C1 segment of cervical spinal cord (tissue), 14 donors: ENCODE measurements at places on chromosomes 16 and 17.

DNA sequence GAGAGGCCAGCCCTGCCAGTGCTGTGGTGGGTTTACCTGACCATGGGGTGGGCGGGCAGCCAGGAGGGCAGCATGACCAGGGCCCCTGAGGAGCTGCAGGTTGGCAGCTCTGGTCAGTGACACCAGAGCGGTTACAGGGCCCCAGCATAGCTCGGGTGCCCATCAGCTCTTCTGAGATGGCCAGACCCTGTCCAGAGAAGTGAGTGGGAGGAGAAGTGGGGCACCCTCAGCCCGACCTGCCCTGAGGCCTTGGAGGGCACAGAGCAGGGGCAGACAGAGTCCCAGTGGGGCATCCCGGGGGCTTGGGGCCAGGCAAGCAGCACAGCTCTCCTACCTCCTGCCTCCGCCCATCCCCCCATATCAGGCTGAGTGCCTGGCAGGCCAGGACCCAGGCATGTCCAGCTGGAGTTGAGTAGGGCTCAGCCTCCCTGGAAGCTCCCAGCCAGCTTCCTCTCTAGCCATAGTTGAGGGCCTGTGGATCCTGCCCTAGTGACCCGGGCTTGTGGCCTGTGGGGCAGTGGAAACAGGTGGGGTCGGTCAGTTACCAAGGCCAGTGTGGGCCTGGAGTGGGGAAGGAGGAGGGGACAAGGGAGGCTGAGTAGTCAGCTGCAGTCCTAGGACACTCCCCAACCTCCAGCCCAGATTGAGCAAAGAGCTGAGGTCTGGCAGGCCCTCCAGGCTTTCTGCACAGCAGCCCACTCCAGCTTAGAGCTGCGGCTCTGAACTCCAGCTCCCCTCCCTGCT lies 83.5 kb downstream of the AMFR start:
- DNase-seq = no peak

DNA sequence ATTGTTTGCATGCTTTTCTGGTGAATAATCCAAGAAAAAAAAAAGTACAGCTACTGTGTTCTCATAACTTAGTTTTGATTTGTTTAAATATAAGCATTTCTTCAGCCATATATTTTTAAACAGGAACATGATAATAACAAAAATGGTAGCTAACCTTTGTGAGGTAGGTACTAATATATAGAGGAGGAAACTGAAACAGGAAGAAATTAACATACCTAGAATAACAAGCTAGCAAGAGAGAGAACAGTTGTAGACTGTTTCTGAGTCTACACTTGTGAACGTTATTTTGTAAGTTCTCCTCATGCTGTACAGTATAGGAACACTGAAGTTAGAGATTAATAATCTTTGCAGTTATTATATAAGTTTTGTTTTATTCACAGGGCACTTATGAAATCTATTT lies 49.3 kb downstream of the NSRP1 start:
- no peak for DNase-seq

GRCh38 chr16:74666010-74666421 lies 661 bp downstream of the RFWD3 start:
- DNase-seq = no peak

GRCh38 chr16:18783430-18784341 lies 6.4 kb downstream of the RPS15A start:
- DNase-seq = no peak

DNA sequence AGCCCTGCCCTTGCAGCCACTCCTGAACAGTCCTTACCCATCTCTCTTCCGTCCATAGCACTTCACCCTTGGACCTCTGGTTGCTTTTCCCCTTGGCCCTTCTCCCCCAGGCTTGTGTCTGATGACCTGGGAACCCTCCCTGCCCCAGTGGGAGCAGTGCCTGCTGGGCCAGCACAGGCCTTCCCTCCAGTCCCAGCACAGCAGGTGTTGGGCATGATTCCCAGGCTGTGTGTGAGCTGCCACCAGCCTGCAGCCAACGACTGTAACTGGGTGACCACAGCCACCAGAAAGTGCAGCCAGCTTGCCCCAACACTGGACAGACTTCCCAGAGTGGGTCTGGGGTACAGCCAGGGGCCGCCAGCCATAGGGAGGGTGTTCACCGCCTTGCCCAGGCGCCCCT lies 30.0 kb downstream of the CRAMP1 start:
- DNase-seq = peak; percentile 54

GRCh38 chr17:66399441-66399840 lies 97.0 kb downstream of the PRKCA start:
- no peak for DNase-seq

GRCh38 chr17:17201907-17202306 lies 4.2 kb downstream of the PLD6 start:
- no peak for DNase-seq

DNA sequence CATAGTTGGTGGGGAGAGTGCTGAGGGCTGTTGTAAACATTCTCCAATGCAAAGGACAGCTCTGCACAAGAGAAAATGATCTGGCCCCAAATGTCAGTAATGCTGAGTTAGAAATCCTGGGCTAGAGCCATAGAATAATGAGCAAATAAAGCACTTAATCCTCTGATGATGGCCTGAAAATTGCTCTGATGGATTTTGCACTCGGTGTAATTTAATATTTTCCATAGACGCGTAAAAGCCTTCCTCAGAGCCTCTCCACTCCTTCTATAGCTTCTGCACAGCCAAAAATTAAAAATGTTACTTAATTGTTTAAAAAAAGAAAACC lies 23.7 kb downstream of the FAM20A start:
- DNase-seq = no peak

DNA sequence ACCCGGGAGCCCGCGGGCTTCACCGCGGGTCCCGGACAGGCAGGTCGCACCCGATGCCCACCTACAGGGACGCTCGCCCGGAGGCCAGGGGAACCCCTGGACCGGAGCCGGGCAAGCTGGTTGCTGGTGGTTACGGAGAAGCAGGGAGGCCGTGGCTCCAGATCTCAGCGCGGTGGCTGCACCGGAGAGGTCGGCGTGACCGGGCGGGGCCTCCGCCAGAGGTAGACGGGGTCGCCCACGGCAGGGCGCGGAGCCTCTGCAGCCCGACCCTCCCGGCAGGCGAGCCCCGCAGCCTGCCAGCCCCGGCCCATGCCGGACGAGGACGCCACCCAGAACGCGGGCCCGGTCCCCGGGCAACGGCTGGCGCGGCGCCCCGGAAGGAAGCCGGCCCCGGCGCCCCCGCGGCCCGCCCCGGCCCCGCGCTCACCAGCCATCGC lies 341 bp downstream of the PCYT2 start:
- DNase-seq = no peak

DNA sequence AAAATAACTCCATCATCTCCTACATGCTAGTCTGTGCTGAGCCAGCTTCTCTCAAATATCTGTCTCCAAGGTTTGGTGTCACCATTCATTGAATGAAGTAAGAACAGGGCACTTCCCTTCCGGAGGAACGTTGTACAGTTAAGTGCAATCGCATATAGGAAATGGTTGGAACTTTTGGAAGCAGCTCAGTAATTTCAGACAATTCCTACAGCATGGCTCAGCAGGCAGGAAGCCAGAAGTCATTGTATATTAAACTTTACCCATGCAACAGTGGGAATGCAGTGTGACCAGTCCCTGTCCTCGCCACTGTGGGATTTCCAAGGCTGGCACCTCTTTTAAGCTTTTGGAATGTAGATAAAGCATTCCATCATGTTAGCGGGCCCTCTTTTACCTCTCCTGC lies 51.1 kb upstream of the MYH2 start:
- no peak for DNase-seq

- DNase-seq = peak; percentile 19
These were observed 38.8 kb downstream of the C16orf95 start for GRCh38 chr16:87278191-87279093.

DNA sequence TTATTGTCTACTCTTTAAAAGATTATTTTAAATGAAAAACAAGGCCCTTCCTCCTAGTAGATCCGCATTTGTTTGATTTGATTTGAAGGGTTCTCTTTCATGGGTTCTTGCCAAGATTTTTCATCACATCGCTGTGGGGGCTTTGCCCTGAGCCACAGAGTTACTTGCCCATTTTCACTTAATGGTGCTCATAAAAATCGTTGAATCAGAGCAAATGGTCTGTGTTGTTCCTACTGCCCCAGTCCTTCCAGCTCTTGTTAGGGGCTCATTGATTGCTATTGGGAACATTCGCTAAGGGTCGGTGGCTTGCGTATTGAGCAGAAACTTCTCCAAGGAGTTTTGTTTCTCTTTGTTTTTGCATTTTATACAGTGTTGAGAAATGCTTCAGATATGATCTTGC lies 1023.4 kb upstream of the CDH8 start:
- DNase-seq = no peak

DNA sequence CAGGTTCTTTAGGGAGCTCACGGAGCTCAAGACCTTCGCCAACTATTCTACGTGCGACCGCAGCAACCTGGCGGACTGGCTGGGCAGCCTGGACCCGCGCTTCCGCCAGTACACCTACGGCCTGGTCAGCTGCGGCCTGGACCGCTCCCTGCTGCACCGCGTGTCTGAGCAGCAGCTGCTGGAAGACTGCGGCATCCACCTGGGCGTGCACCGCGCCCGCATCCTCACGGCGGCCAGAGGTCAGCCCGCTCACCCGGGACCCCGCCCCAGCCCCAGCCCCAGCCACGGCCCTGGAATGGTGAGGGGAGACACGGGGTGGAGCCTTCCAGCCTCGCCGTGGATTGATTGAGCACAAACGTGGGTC lies 13.5 kb downstream of the SARM1 start:
- no peak for DNase-seq

DNA sequence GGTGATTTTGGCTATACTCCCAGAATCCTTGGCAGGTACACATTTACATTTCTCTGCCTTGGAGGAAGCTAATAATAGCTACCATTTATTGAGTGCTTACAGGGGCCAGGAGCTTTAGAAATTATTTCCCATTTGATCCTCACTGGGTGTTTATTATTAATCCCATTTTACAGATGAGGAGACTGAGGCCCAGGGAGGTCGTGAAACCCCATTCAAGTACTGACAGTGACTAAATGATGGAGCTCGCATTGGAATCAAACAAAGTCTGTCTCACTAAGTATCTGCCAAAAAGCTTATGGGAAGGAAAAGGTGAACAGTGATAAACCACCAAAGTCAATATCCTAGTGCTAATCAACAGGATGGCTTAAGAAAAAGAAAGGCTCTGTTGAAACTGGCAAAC lies 33.3 kb upstream of the XYLT1 start:
- no peak for DNase-seq

GRCh38 chr16:49936791-49937190 lies 80.9 kb upstream of the ZNF423 start:
- DNase-seq = no peak

DNA sequence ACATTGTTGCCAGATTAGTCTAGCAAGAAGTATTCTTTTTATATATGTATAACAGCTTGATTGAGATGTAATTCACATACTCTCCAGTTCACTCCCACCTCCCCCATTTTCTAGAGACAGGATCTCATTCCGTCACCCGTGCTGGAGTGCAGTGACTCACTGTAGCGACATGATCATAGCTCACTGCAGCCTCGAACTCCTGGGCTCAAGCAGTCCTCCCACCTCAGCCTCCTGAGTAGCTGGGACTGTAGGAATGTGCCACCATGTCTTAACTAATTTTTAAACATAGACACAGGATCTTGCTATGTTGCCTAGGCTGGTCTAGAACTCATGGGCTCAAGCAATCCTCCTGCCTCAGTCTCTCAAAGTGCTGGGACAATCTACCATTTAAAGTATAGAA lies 3.3 kb upstream of the RSAD1 start:
- DNase-seq = no peak

GRCh38 chr16:89134269-89134668 lies 37.3 kb upstream of the CDH15 start:
- DNase-seq = no peak

GRCh38 chr16:85892760-85893159 lies 6.2 kb upstream of the IRF8 start:
- no peak for DNase-seq

DNA sequence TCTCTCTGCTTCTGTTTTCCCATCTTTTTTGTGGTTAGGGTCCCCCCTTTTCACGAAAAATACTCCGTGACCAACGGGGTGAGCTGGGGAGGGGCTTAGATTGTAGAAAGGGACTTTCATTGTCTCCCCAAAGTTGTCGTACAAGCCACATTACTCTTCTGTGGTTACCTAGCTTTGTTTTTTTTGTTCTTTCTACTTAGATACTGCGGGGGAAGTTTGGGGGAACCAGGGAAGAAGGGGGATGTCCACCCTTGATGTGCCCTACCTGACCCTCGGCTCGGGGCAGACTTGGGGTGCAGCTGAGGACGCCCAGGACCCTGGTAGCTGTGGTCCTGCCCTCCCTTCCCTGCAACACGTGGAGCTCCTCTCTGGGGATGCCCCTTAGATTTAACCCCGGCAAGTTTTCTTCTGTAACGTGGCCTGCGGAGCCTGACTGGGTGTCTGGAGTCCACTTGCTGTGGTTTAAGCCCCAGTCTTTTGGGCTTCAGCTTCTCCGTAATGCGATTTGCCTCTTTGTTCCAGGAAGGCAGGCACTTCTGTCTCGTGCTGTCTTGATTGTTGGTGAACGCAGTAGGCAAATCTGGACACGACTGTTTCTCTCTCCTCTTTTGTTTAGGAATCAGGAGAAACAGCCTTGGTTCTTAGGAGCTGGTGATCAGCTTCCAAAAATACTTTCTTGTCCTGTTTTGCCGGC lies 892 bp downstream of the ABCC1 start:
- no peak for DNase-seq

DNA sequence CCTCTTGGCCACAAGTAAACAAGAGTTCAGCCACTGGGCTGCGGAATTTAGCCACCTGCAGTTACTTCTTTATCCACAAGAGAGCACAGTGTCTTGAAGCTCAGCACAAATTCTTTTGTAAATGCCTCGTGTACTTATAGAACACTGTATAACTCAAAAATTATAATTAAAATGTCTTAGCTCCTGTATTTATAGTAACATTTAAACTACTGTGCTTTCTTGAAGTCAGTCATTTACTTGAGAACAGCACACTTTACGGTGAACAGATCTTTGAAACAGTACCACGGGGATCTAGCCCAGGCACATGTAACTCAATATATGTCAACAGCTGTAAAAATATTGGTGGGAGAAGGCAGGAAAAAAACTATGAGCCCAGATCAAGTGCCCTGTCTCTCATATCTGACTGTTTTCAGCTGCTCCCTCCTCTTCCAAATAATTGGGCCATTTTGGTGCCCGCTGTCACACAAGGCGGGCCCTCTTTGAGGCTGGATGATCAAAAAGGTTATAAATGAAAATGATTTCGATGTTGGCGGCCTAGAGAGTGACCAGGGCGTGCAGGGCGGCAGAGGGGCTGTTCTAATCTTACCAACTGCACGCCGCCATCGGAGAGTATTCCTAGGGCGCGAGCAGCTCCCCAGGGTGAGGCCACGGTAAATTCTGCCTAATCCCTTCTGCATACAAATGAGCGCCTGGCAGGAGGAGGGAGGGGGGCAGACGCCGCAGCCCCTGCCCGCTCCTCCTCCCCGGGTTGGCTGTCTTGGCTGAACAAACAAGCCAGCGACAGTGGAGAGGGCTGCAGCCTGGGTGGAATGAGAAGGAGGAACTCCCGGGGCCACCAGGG lies 183.2 kb downstream of the C16orf78 start:
- peak; percentile 48 for DNase-seq

DNA sequence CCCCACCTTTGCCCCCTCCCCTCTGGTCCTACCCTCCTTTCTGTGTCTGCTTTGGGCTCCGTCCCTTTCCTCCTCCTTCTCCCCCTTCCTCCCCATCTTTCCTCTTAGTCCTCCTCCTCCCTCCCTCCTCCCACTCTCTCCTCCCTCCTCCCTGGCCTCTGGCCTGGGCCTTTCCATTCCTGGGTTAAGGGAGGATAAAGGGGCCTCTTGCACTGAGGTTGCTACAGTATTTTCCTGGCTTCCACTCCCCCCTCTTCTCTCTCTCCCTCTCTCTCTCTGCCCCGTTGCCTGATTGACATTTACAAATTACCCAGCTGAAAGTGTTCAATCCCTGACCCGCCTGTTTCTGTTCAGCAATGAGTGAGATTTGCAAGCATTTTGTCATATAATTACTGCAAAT lies 44.0 kb downstream of the MRM1 start:
- no peak for DNase-seq

- no peak for DNase-seq
These were observed 87.5 kb downstream of the ASIC2 start for GRCh38 chr17:33205552-33205951.
